Stimulated activated naive CD4-positive, alpha-beta T cell treated with Interleukin-2 at 50 U/mL for 16 hours (primary cell): ENCODE measurements at places on chromosomes 2 and 18.
A peak's percentile ranks its signal among the peaks of the same experiment; 100 is the strongest.

- no peak for DNase-seq
These were observed 24.1 kb upstream of the TMEM214 start for GRCh38 chr2:27008678-27009077.

DNA sequence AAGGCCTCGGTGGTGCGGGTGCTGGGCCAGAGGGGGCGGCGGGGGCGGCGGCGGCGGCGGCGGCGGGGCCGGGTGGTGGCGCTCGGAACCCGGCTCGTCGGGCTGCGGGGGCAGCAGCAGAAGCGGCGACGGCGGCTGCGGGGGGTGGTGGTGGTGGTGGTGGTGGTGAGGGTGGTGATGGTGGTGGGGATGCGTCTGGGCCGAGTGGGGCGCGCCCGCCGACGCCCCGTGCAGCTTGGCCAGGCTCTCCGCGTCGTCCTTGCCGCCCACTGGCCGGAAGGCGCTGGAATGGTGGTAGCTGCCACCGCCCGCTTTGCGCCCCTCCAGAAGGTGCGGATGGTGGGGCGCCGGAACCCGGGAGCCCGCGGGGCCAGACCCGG, 4.4 kb downstream of the SKOR2 start:
- no peak for DNase-seq

DNA sequence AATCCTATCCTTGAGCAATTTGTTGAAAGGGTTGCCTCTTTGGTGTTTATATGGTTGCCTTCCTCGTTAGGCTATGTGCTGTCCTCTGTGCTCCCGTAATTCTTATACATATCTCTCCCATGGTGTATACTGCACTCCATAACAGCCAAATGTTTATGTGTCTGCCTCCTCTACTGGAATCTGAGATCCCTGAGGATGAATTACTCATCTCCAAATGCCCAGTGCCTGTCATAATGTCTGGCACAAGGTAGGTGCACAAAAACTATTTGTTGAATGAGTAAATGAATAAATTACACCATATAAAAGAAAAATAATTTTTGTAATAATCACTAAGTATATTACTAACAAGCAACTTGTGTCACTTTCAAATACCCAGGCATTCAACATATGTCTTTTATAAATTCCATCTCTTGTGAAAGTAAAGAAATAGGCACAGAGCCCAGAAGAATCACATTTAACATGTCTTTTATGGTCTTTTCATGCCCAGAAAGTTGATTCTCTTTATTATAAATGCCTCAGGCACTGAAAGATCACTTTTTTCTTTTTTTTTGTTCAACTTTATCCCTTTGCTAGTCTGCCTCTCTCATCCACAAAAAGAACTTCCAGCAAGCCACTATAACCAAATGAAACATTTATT, 164.9 kb downstream of the CCDC148 start:
- DNase-seq: no peak

DNA sequence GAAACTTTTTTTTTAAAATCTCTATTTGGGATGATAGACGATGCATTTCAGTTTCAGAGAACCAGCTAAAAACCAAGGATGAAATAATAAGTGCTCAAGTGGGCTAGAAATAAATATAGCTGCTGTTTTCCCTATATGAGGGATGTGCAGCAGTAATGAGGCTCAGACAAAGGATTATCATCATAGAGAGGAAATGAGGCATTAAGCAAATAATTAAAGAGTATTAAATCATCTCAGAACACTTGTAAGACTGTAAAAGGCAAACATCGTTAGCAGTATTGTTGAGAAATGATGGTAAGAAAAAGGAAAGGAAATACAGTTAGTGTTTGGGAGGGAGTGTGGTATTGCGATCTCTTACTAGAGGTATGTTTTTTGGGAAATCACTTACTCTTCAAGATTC, 233.5 kb downstream of the TGIF1 start:
- no peak for DNase-seq

DNA sequence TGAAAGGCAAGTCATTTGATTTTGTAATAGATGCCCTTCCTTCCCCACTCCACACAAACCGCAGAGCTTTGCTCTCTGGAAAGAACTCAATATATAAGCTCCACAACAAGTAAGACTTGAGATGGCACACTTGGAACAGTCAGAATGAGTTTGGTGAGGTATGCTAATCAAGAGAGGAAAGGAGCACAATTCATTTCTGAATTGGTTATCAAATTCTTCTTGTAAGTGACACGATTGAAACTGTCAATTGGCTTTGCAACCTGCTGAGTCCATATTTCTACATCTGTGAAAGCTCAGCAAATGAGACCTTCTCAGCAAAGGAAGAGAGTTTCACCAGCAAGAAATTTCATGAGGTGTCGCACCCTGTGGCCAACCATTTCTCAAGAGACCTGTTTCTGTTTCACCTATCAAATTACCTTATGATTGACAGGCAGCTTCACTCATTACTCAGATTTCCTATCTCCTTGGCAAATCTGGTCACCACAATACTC, 19.1 kb downstream of the CTLA4 start:
- peak; percentile 40 for DNase-seq

GRCh38 chr2:1789610-1790009, 45.3 kb upstream of the PXDN start:
- no peak for DNase-seq

DNA sequence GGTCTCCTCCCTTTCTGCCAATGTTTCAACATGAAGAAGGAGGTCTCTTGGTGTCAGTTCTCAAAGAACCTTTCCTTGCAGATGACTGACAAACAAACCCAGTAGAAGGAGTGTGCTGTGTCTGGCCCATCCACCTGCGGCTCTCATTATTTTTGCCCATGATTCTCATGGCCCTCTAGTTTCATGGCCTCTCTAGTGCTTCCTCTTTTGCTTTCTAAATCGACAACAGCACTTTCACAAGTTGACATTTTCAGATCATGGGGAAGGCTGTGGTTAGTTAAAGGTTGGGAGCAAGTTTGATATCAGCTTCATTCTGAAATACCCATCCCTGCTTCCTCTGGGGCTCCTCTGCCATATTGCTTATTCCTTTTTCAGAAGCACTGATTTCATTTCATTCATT, 805.2 kb downstream of the SLC4A3 start:
- DNase-seq: no peak

GRCh38 chr2:196990788-196991461, 64.4 kb upstream of the PGAP1 start:
- no peak for DNase-seq
